ENCODE measurements at places on chromosomes 4 and X.

- DNase-seq: no peak
Observed at GRCh38 chr4:75564023-75564422, 8.2 kb downstream of the ODAPH start.

- DNase-seq: no peak
Observed at GRCh38 chrX:46666831-46667230, 92.1 kb downstream of the SLC9A7 start.

- no peak for DNase-seq
Observed at GRCh38 chr4:6557185-6557584, 17.8 kb upstream of the MAN2B2 start.

- DNase-seq: no peak
Observed at GRCh38 chr4:141002323-141002805, 130.9 kb downstream of the RNF150 start.

GRCh38 chr4:11710453-11711093, 281.9 kb upstream of the HS3ST1 start:
- DNase-seq: no peak

DNA sequence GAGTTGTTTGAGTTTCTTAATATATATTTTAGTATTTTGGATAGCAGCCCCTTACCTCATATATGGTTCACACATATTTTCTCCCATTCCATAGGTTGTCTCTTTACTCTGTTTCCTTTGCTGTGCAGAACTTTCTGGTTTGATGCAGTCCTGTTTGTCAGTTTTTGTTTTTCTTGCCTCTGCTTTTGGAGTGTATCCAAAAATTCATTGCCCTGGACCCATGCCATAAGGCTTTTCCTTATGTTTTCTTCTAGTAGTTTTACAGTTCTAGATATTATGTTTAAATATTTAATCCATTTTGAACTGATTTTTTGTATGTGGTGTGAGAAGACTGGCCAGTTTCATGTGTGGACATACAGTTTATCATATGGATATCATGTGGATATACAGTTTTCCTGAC, 58.5 kb upstream of the NUDT6 start:
- DNase-seq: no peak

DNA sequence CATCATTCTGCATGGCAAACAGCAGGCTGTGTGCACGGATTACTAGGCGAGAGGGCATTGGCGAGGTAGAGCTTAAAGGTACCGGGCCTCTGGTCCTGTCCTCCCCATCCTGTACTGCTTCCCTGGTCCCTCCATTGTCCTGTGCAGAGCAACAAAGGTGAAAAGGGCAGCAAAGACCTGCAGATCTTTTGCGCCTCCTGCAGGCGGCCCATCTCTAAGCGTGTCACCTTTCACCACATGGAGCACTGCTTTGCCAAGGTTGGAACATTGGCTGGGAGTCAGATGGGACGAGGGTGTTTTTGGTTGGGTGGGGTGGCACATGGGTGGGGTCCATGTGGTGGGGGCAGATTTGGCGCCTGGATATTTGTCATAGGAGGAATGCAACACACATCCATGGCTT, 64.7 kb upstream of the UXT start:
- no peak for DNase-seq

GRCh38 chr4:152937336-152938236, 1.5 kb downstream of the FHDC1 start:
- DNase-seq: peak; percentile 74

DNA sequence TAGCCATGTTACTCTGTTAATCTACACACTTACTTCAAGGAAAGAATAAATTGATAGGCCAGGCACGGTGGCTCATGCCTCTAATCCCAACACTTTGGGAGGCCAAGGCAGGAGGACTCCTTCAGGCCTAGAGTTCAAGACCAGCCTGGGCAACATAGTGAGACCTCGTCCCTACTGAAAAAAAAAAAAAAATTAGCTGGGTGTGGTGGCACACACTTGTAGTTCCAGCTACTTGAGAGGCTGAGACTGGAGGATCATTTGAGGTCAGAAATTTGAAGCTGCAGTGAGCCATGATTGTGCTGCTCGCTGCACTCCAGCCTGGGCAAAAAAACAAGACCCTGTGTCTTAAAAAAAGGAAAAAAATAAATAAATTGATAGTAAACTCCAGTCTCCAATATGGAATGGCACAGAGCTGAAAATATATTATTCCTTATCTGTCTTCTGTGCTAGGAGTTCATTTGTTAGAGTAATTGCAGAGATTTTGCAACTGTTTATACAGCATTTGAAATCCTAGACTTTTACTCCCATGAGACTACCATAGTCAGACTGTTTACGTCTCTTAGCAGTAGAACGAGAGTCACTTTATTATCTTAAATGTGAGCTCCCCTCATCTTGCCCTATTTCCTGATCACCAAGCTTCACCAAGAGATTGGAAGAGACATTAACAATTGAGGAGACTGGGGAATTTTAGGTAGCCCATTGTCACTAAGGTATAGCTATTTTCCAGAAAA, 18.8 kb upstream of the TMEM131L start:
- no peak for DNase-seq

DNA sequence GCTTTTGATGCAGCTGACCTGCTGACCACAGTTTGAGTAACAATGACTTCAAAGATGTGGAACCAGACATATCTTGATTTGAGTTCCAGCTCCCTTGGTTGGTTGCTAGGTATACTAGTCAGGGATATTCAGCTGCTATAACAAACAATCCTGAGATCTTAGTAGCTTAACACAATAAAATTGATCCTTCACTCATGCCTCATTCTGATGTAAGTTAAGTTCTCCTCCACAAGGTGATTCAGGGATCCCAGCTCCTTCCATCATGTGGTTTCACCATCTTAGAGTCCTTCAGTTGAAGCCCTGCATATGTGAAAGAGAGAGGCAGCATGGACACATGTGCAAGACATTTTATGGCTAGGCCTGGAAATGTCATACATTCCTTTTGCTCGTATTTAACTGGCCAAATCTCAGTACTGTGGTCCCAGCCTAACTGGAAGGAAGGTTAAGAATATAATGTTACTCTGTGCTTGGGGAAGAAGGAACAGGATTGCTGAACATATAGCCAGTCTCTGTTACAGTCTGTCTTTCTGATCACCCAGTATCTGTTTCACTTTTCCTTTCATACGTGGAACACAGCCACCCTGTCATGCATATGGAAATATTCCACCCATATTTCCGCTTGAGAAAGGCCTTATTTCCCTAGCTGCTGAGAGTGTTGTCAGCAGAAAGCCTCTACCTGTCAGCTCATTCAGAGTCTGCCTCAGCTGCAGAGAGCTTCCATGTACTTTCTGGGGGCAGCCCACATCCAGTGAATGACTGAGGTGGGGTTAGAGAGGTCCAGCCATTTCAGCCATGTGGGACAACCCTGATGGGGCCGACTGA, 7.1 kb downstream of the SMIM9 start:
- DNase-seq: no peak

DNA sequence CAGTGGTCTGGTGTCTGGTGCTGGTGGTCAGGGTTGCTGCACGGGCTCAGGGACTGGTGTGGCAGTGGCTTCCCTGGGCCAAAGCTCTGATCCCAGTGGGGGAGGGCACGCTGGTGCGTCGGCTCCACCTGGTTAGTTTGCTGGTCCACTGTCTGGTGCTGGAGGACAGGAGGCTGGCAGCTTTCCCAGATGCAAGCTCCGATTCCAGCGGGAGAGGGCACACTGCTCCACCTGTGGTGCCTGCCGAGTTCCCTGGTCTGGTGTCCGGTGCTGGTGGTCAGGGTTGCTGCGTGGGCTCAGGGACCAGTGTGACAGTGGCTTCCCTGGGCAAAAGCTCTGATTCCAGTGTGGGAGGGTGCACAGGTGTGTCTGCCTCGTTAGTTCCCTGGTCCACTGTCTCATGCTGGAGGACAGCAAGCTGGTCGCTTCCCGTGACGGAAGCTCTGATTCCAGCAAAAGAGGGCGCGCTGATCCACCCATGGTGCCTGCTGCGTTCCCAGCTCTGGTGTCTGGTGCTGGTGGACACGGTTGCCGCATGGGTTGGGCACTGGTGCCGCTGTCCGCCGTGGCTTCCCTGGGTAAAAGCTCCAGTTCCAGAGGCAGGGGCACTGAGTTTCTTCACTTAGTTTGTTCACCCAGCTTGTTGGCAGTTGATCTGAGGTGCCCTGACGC, 5.8 kb downstream of the VMA21 start:
- DNase-seq: no peak

GRCh38 chr4:157075401-157075800, 549 bp upstream of the GLRB start:
- DNase-seq: no peak

DNA sequence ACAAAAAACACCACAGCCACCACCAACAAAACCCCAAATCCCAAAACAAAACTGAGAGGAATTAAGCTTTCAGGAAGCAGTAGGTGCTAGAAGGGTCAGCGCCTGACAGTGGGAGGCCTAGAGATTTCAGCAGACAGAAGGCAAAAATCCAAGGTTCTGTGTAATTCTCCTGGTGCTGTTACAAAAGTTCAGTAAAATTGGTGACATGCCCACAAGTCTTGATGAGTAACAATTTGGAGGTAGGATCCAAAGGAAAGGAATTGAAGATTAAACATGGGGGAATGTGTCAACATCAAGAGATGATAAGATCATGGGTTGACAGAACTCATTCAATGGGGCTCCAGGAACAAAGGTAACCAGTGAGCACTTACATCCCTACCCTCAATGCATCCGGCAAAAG, 653.8 kb upstream of the CPEB2 start:
- no peak for DNase-seq

DNA sequence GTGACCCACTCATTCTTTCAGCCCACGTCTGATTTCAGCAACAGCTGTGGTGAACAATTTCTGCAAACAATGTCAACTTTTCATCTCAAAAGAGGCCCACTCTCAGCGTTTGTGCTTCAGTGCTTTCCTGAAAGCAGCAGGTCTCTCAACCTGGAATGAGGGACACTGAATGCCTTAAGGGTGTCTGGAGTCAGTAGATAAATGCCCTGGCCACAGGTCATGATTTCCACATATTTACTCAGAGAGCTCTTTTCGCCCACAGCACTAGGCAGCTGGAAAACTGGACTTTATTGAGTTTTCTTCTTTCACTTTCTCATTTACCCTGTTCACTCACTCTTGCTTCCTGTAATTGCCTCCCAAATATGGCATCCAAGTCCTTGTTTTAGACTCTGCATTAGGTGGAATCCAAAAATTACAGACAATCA, 52.8 kb downstream of the NPFFR2 start:
- DNase-seq: no peak

DNA sequence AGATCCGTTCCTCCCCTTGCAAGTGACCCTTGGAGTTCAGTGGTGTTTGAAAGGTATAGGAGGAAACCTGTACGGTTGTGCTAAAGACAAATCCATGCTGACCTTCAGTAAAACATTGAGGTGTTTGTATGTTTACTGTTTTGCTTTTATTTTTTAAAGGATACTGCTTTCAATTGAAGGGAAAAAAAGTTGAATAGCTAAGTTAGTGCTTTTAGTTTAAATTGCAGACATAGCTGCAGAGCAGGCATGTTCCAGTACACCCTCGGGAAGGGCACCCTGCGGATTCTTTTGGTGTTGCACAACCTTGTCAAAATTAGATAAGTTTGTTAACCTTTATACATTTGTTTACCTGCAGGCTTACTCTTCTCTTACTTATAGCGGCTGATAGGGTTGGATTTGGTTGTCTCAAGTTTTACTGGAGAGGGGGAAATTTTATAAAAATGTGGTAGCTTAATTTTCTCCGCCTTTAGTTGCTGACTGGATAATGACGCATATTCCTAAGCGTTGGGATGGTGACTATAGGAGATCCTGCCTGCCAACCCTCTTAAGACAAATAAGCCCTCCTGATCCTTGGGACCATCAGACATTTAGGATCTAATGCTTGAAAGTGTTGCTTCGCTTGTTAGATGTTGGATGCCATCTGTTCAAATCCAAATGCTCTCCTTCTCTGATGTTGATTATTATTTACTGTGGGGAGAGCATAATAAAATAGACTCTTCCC, 2.0 kb downstream of the RAPGEF2 start:
- DNase-seq: no peak

- DNase-seq: no peak
Observed at GRCh38 chrX:39714471-39714870, 383.3 kb downstream of the BCOR start.

DNA sequence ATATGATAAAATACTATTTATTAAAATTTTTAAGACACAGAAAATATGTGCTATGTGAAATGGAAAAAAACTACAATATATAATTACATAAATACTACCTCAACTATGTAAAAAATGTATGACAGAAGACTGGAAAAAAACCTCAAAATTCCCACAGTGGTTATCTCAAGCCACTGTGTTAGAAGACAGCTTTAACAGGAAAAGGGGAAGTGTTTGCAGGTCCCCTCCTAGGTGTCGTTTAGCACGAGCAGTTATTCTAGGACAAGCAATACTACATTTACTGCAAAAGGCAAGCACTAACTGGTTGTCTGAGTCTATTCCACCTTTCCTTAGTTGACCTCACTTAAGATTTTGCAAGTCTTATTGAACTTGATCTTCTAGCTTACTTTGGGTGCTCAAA, 44.9 kb upstream of the PHF8 start:
- DNase-seq: no peak

DNA sequence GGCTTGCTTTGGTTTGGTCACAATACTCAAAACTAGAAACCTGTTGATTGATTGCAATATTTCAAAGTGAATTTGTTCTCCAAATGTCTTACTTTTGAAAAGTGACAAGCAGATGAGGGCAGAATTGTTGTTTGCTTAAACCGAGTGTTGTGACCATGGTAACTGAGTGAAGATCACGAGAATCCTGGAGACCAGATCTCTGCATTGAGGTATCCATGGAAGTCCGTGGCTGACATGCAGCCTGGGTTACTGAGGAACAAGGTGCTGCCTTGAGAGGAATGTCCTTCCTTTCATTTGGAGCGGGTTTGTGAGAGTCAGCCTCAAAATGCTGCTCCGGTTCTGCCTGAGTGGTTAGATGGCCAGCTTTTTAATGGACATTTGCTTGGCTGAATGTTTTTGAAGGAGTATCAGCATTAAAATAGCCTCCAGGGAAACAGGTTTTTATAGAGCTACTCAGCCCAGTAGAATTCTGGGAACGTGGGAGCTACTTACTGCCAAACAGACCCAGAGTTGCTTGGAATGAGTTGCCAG, 31.3 kb downstream of the NYX start:
- no peak for DNase-seq

GRCh38 chr4:73609706-73610105, 10.5 kb downstream of the RASSF6 start:
- DNase-seq: no peak

- no peak for DNase-seq
Observed at GRCh38 chr4:145487631-145488030, 6.0 kb downstream of the SMAD1 start.

DNA sequence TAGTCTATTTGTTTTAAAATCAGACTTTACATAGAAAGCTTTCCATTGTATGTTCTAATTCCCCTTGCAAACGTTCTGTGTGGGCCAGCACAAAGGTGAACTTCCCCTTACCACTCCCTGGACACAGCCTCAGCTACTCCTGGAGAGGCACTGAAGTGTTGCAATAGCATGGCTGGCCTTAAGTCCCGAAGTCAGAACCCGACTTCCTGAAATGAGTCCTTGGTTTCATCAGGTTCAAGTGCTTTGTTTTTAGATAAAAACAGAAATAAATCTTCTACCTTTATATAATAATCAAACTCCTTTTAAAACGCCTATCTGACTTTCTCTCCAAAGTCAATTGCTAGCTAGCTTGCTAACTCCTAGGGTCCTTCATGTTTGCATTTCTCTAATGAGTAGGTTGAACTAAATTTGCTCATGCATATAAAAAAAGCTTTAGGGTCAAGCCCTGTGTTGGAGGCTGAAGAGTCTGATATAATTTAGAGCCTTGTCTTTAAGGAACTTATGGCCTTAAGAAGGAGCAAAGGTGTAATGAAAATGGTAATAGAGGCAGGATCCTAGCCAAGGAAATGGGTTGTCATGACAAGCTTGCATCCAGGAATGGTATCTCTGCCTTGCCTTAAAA, 9.0 kb downstream of the BMP3 start:
- DNase-seq: no peak

- DNase-seq: no peak
Observed at GRCh38 chr4:112857461-112857860, 192.0 kb upstream of the ANK2 start.

All from right forelimb (tissue), 1 donor.